ENCODE measurements at places on chromosomes 6 and 20. TPM values are rescaled to one million over a fixed set of nuclear protein-coding genes. Genes with fewer than 3 reads are reported as not detected.

GRCh38 chr6:38116248-38116647 lies 296.7 kb downstream of the ZFAND3 start:
- no peak for DNase-seq

DNA sequence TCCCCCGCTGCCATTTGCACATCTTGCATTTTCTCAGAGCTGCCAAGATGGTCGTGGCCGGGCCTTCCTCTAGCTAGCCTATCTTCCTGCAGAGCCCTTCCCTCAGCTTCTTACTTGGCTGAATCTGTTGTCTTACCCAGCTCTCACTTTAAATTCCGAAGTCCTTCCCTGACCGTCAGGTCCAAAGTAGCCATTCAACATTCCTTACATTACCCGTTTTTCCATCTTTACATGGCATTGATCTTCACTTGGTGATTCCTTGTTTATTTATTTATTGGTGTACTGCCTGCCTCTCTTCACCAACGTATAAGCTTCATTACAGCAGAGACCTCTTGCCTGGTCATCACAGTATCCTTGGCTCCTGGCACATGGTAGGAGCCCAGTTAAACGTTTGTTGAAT lies 137.4 kb upstream of the ESR1 start:
- no peak for DNase-seq

Gene RCAN2
- total RNA-seq, result 0.48 TPM

DNA sequence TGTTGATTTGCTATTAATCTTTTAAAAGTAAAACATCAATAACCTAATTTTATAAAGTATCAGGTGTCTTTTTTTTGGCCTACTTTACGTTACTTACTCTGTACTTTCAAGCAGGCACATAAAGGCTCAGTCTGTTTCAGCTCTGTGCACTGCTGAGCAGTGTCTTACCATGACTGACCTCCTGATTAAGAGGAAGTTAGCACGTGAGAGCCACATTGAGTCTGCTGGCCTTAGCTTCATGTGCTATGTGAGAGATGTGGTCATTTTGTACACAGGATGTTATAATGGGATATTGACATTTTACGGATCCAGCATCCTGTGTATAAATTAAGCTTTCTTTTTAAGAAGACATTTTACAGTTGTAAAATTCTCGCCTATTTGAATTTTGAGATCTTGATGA lies 31.9 kb downstream of the ARID1B start:
- peak; percentile 62 for DNase-seq

DNA sequence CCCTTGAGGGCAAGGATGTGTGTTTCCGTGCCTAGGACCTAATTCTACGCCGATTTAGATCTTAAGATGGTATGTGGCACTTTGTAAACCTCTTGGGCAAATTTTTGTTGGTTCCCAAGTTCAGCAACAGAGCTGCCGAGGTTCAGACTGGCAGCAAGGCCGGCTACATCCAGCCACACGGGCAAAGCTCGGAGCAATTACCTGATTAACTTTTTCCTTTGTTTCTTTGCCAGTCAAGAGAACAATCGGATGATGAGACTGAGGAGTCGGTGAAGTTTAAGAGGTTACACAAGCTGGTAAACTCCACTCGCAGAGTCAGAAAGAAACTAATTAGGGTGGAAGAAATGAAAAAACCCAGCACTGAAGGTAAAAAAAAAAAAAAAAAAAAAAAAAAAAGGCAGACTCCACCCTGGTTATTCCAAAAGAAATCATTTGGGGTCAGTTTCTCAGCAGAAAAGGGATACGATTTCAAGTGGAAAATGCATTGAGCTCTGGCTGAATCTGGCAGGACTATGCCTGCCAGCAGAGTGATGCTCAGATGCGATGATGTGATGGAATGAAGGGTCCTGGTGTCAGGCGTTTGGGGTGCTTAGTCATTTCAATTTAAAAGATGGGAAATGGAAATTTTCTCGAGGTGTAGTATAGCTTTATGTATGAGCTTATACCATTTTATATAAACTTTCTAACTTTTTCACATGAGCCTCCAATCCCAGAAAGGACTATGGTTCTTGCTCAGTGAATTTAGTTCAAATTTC lies 171.6 kb downstream of the SASH1 start:
- DNase-seq, result no peak

DNA sequence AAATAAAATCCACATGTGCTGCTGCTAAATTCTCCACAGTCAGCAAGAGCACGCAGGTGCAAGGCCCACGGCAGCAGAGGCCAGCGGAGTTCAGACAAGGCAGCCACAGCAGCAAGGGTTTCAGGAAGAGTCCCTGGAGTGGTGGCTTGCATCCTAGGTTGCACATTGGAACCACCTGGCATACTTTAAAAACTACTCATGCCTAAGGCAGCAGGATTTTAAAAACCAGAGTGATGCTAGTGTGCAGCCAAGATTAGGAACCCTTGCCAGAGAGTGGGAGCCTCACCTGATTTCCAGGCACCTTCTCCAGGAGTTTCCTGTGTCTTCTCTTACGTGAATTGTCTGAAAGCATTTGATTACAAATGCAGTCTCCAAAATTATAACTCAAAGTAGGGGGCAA lies 104.0 kb upstream of the GPR6 start:
- DNase-seq, result no peak

Gene WFDC2
- 0.78 TPM for total RNA-seq

Gene SNAP91
- total RNA-seq, result not detected

DNA sequence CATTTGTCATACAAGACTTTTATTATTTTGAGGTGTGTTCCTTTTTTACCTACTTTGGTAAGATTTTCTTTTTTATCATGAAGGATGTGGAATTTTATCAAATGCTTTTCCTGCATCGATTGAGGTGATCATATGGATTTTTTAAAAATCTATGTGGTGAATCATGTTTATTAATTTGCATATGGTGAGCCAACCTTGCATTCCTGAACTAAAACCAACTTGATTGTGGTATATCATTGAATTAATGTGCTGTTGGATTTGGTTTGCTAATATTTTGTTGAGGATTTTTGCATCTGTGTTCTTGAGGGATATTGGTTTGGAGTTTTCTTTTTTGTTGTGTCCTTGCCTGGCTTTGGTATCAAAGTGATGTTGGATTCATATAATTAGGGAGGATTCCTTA lies 848.1 kb upstream of the EYS start:
- DNase-seq, result no peak

Measured in RPMI7951 (cell line).